ENCODE measurements at places on chromosomes 13 and 19. TPM values are rescaled to one million over a fixed set of nuclear protein-coding genes. Genes with fewer than 3 reads are reported as not detected.

DNA sequence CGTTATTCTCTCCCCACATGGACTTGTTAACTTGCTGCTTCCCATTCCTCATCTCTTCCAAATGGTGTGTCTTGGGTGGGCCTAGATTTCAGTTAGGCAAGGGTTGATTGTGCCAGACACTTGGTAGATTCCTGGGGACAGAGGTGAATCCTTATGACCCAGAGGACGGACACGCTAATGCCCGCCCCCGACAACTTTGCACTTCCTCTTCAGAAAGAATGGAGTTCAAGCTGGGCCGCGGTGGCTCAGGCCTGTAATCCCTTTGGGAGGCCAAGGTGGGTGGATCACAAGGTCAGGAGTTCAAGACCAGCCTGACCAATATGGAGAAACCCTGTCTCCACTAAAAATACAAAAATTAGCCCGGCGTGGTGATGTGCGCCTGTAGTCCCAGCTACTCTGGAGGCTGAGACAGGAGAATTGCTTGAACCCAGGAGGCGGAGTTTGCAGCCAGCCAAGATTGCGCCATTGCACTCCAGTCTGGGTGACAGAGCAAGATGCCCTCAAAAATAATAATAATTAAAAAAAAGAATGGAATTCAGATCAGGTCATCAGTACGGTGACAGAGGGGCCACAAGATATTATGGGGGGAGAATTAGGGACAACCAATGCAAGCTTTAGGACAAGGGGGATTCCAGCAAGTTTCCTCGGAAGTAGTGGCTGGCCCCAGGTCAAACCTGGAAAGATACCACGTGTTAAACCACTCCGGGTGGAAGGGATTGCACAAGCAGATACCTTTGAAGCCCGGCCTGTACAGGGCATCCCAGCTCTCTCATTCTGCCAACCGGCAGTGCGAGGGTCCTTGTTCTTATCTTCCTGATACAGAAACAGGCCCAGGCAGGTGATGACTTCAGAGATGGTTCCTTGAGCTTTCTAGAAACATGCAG is 2.7 kb downstream of the MYO9B start:
- DNase-seq: no peak

DNA sequence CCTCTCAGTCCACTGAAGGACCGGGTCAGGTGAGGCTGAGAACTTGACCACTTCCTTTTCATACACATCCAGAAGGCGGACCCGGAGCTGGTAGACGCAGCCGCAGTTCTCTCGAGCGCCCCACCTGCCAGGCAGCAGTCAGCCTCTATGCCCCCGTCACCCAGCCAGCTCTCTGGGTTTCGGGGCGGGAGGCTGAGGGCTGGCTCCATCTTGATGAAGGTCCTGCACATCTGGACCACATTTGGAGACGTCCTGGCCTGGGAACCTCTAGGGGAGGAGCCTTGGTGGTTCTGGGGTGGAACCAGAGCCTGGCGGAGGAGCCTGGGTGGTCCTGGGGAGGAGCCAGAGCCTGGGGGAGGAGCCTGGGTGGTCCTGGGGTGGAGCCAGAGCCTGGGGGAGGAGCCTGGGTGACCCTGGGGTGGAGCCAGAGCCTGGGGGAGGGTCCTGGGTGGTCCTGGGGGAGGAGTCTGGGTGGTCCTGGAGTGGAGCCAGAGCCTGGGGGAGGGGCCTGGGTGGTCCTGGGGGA is 14.3 kb downstream of the MRPS12 start:
- peak; percentile 29 for DNase-seq

GRCh38 chr13:57716295-57716694 is 84.8 kb downstream of the PCDH17 start:
- DNase-seq: peak; percentile 32

DNA sequence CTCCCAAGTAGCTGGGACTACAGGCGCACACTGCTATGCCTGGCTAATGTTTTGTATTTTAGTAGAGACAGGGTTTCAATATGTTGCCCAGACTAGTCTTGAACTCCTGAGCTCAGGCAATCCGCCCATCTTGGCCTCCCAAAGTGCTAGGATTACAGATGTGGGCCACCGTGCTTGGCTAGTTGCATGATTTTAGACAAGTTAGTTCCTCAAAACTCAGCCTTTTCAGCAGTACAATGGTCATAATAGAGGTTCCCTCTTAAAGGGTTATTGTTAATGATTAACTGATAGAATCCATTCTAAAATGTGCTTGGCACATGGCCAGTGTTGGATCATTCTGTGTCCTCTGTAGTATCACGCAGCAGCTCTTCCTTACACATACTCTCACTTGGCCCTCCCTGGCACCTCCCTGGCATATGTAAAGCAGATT is 19.5 kb upstream of the IFT88 start:
- DNase-seq: no peak

GRCh38 chr13:29771247-29771646 is 79.2 kb downstream of the UBL3 start:
- no peak for DNase-seq

DNA sequence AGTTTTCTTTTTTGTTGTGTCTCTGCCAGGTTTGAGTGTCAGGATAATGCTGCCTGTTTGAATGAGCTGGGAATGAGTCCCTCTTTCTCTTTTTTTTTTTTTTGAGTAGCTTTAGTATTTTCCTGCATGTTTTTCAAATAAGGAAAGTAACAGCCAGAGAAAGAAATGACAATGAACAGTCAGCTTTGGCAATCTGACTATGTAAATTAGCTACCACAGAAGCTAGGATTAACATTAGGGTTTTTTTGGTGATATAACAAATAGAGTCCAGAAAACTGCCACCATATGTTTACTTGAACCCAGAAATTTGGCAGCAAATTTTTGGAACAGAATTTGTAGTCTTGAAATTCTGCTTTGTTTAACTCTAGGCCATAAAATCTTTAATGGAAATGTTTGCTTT is 50.5 kb downstream of the SGCG start:
- no peak for DNase-seq

GRCh38 chr13:20927596-20928257 is 25.2 kb upstream of the XPO4 start:
- no peak for DNase-seq

- no peak for DNase-seq
These were observed 118.7 kb downstream of the FRY start for GRCh38 chr13:32150239-32150638.

Gene SCGB2B2
- 0.71 TPM for total RNA-seq

Gene CCDC70
- total RNA-seq: not detected

Gene NLRP9
- not detected for total RNA-seq

Measured in WTC11 (cell line).